ENCODE measurements at places on chromosomes 4 and X. TPM values are rescaled to one million over a fixed set of nuclear protein-coding genes. Genes with fewer than 3 reads are reported as not detected.

ZNF330 gene
- total RNA-seq, result 25.9 TPM

- no peak for DNase-seq
Measured at GRCh38 chr4:56127716-56128115, 179.0 kb downstream of the CEP135 start.

- DNase-seq, result no peak
Measured at GRCh38 chr4:109589605-109590004, 29.6 kb downstream of the MCUB start.

GRCh38 chrX:119690921-119691716 lies 1.8 kb downstream of the SEPTIN6 start:
- DNase-seq, result no peak

All from chondrocyte (in vitro differentiated cells).